MCF 10A (cell line): ENCODE measurements at places on chromosomes 1 and 21. TPM values are rescaled to one million over a fixed set of nuclear protein-coding genes. Genes with fewer than 3 reads are reported as not detected.

- H3K4me1 ChIP-seq = peaks cover 10% of the 10 kb centered on the region
- H3K27me3 ChIP-seq = no peaks in the 10 kb centered on the region
- peak; percentile 26 for DNase-seq
- H3K36me3 ChIP-seq = no peaks in the 10 kb centered on the region
- no peak overlapping the region for H3K4me3 ChIP-seq
Measured at GRCh38 chr1:242556276-242556675, 31.8 kb upstream of the PLD5 start.

- H3K36me3 ChIP-seq = no peaks in the 10 kb centered on the region
- no peak overlapping the region for H3K27ac ChIP-seq
- H3K4me3 ChIP-seq = no peak overlapping the region
- no peaks in the 10 kb centered on the region for H3K27me3 ChIP-seq
Measured at GRCh38 chr1:112298558-112298957, 97.5 kb upstream of the CTTNBP2NL start.

DNA sequence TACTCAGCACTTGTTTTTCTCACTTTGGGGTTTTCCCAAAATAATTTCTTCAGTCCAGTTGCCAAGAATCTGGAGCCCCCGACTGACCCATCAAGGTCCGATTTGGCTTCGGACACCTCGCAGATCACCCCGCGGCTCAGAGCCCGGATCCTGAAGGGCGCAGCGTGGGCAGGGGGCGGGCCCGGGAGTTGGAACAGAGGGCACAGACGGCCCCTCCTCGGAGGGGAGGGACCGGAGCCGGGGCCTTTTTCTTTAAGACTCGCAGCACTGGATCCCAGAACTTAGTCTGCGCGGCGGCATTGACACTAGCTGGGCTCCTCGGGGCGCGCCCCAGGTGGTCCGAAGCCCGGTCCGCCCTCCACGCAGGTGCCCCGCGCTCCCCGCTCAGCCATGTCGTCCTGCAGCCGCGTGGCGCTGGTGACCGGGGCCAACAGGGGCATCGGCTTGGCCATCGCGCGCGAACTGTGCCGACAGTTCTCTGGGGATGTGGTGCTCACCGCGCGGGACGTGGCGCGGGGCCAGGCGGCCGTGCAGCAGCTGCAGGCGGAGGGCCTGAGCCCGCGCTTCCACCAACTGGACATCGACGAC is at the start of gene CBR3:
Gene CBR3 (plus strand): TSS at position 277 of the 588 bp plus-strand sequence. CDS start 114 bp downstream, at position 391.
- peak within 1 kb of the TSS; percentile 75 for H3K4me3 ChIP-seq
- H3K27me3 ChIP-seq = no peaks in the 10 kb centered on the region
- no peaks in the 10 kb centered on the region for H3K36me3 ChIP-seq

GRCh38 chr1:204258213-204259115 is 44.7 kb upstream of the GOLT1A start:
- H3K27ac ChIP-seq = peak overlapping the region; percentile 49
- no peak overlapping the region for H3K4me3 ChIP-seq
- peak; percentile 80 for DNase-seq
- H3K27me3 ChIP-seq = no peaks in the 10 kb centered on the region
- H3K4me1 ChIP-seq = peaks cover 13% of the 10 kb centered on the region

GRCh38 chr1:180462102-180462501 is 40.3 kb downstream of the ACBD6 start:
- H3K4me1 ChIP-seq = peaks cover 5% of the 10 kb centered on the region
- no peaks in the 10 kb centered on the region for H3K27me3 ChIP-seq
- no peak overlapping the region for H3K4me3 ChIP-seq
- no peak overlapping the region for H3K27ac ChIP-seq

- H3K27me3 ChIP-seq = no peaks in the 10 kb centered on the region
- H3K36me3 ChIP-seq = no peaks in the 10 kb centered on the region
- H3K4me1 ChIP-seq = no peaks in the 10 kb centered on the region
- no peak overlapping the region for H3K4me3 ChIP-seq
Measured at GRCh38 chr1:1425426-1425752, 4.3 kb upstream of the ANKRD65 start.

- DNase-seq = no peak
- peaks cover 3% of the 10 kb centered on the region for H3K4me1 ChIP-seq
- no peak overlapping the region for H3K27ac ChIP-seq
- H3K36me3 ChIP-seq = no peaks in the 10 kb centered on the region
- H3K27me3 ChIP-seq = no peaks in the 10 kb centered on the region
Measured at GRCh38 chr1:55696891-55697290, 481.7 kb upstream of the USP24 start.

DNA sequence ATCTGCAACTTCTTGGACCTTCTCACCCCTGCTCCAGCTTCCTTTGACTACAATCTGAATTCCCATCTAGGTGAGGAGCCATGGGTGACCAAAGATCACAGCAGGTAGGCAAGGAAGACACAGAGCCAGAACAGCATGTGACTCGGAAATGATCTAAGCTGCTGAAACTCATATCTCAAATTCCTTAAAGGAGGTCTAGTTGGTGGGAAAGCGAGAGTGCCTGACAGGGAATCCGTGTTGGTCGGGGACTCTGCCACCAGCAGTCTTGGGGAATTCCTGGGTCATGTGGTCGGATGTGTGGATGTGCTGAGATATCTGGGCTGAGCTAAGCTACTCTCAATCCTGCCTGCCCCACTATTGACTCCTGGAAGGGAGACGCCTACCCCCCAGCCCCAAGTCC is 3.2 kb upstream of the NUAK2 start:
- H3K27ac ChIP-seq = no peak overlapping the region
- peaks cover 23% of the 10 kb centered on the region for H3K27me3 ChIP-seq
- peaks cover 23% of the 10 kb centered on the region for H3K4me1 ChIP-seq
- DNase-seq = no peak

DNA sequence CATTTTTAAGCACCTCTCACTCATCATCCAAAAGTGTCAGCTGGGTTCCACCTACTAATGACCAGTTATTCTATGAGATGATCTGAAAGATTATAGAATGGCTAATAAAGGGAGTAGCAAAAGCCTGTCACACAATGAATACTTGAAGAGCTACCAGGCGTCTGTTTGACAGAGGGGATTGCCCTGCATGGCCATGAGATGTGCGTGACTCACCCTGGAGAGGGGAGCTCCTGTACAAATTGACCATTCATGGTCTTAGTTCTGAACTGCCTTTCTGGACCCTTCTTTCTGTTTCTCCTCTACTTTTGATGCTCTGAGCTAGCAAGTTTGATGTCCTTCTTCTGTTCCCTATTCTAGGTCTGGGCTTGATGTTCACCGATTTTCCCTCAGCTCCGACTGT is 85.2 kb upstream of the ABCD3 start:
- DNase-seq = no peak
- H3K36me3 ChIP-seq = no peaks in the 10 kb centered on the region
- no peak overlapping the region for H3K27ac ChIP-seq
- no peaks in the 10 kb centered on the region for H3K27me3 ChIP-seq
- no peak overlapping the region for H3K4me3 ChIP-seq
- peaks cover 10% of the 10 kb centered on the region for H3K4me1 ChIP-seq

DNA sequence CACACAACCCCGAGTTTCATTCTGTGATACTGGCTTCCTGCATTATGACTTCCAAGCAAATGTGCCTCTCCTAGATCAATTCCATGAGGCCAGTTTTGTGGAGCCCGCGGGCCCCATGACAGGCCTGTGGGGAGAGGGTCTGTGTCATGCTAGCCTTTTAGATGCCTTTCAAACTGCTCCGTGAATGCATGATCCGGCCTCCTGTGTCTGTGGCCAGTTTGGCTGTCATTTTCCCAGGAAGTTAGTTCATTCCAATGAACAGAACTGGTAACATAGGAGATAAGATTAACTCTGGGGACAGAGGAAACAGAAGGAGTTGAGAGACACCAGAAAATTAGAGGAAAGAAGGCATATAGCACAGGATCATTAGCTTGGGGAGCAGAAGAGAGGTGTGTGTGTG is 3.2 kb downstream of the FNDC7 start:
- no peak for DNase-seq
- peaks cover 17% of the 10 kb centered on the region for H3K4me1 ChIP-seq
- H3K36me3 ChIP-seq = no peaks in the 10 kb centered on the region
- no peak overlapping the region for H3K27ac ChIP-seq
- no peaks in the 10 kb centered on the region for H3K27me3 ChIP-seq

DNA sequence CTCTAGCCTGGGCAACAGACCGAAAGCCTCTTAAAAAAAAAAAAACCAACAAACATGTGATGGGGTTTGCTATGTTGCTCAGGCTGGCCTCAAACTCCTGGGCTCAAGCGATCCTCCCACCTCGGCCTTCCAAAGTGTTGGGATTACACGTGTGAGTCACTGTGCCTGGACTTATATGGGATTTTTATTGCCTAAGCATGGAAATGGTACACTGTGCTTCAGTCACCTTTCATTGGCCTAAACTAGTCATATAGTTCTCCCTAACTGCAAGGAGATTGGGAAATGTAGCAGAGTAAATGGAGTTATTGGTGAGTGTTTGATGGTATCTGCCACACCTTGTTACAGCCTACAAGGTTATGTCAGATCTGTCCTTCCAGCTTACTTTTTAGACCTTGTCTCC is 17.2 kb upstream of the MEF2D start:
- H3K4me3 ChIP-seq = no peak overlapping the region
- peak; percentile 93 for DNase-seq
- H3K36me3 ChIP-seq = no peaks in the 10 kb centered on the region
- H3K27me3 ChIP-seq = no peaks in the 10 kb centered on the region
- peaks cover 14% of the 10 kb centered on the region for H3K4me1 ChIP-seq
- peak overlapping the region; percentile 91 for H3K27ac ChIP-seq

LEMD1 gene
- 1.4 TPM in 2 replicates for total RNA-seq

E2F2 gene
- total RNA-seq = 0.32 and 0.89 TPM in 2 replicates
